ENCODE measurements at places on chromosomes 7 and 10. TPM values are rescaled to one million over a fixed set of nuclear protein-coding genes. Genes with fewer than 3 reads are reported as not detected.

- DNase-seq: no peak
Measured at GRCh38 chr10:7248585-7249164, 162.2 kb downstream of the SFMBT2 start.

GIMAP1 gene
- 5.1 TPM for total RNA-seq

FUOM gene
- 5.2 TPM for total RNA-seq

DNA sequence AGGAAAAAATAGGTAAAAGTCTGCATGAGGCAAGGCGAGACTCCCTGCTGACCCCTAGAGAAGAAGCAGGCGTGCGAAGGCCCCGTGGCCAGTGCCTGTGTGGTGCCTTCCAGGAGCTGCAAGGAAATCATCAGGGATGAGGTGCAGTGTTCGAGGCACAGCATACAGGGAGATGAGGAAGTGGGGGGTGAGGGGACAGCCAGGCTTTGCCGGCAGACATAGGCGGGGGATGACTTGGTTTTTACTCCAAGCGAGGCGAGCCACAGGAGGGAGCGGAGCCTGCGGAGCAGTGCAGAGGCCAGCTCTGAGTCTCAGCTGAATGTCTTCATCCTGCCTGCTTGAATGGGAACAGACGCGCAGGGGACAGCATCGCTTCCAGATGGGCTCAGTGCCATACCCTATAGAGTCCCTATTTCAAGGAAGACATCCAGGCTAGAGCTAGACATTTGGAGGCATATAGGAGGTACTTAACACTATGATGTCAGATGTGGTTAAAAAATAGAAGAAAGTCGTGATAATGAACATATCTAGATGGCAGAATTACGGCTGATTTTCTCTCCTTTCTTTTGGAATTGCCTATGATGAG, 49.5 kb downstream of the TCERG1L start:
- no peak for DNase-seq

- peak; percentile 65 for DNase-seq
Measured at GRCh38 chr7:128859232-128860157, 3.2 kb upstream of the ATP6V1F start.

PHF14 gene
- total RNA-seq: 14.8 TPM

TBL2 gene
- 9.3 TPM for total RNA-seq

- no peak for DNase-seq
Measured at GRCh38 chr10:71239131-71239915, 27.0 kb downstream of the UNC5B start.

ASAH2B gene
- total RNA-seq: 5.3 TPM

LAMB4 gene
- total RNA-seq: not detected

DNA sequence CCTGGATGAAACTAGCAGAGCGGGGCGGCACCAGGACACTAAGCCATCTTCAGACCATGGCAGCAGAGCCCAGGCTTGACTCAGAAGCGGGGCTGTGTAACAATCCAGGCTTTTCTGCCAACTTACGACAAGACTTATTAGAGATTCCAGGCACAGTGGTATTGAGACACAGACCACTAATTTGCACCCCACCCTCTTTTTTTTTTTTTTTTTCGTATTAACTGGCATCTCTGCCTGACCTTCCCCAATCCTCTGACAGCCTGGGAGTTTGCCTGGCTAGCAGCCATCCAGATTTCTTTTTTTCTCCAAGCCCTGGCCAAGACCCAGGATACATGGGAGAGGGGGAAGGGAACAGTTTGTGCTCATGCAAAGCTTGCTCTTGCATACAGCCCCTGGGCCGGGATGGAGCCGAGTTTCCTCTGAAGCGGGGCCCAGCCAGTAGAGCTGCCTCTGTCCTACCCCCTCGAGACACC, 182.4 kb downstream of the PLXNA4 start:
- peak; percentile 53 for DNase-seq

GIMAP4 gene
- total RNA-seq: 36.4 TPM

- DNase-seq: no peak
Measured at GRCh38 chr10:46542567-46543465, 13.6 kb downstream of the GPRIN2 start.

DNA sequence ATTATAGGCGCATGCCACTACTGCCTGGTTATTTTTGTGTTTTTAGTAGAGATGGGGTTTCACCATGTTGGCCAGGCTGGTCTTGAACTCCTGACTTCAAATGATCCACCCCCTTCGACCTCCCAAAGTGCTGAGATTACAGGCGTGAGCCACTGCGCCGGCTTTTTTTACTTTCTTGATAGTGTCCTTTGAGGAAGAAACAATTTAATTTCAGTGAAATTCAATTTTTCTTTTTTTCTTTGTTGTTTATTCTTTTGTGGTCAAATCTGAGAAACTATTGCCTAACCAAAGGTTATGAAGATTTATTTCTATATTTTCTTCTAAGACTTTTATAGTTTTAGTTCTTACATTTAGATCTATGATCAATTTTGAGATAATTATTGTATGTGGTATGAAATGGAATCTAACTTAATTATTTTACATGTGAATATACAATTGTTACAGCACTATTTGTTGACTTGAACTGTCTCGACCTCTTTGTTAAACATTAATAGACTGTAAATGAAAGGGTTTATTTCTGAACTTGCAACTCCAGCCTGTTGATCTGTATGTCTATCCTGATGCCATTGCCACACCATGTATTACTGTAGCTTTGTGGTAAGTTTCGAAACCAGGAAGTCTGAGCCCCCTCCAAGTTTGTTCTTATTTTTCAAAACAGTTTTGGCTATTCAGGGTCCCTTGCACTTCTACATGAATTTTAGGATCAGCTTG, 19.8 kb upstream of the RASSF4 start:
- DNase-seq: no peak

IGFBP1 gene
- total RNA-seq: not detected

- DNase-seq: no peak
Measured at GRCh38 chr7:149736478-149737360, 36.7 kb downstream of the ZNF467 start.

GRCh38 chr7:18770822-18771221, 275.3 kb downstream of the HDAC9 start:
- no peak for DNase-seq

GPR15LG gene
- total RNA-seq: not detected

NPTX2 gene
- 0.72 TPM for total RNA-seq

VIPR2 gene
- total RNA-seq: 21.6 TPM

GRCh38 chr10:25820472-25820871, 113.6 kb upstream of the MYO3A start:
- no peak for DNase-seq

- no peak for DNase-seq
Measured at GRCh38 chr7:2518737-2519118, 846 bp upstream of the LFNG start.

DNA sequence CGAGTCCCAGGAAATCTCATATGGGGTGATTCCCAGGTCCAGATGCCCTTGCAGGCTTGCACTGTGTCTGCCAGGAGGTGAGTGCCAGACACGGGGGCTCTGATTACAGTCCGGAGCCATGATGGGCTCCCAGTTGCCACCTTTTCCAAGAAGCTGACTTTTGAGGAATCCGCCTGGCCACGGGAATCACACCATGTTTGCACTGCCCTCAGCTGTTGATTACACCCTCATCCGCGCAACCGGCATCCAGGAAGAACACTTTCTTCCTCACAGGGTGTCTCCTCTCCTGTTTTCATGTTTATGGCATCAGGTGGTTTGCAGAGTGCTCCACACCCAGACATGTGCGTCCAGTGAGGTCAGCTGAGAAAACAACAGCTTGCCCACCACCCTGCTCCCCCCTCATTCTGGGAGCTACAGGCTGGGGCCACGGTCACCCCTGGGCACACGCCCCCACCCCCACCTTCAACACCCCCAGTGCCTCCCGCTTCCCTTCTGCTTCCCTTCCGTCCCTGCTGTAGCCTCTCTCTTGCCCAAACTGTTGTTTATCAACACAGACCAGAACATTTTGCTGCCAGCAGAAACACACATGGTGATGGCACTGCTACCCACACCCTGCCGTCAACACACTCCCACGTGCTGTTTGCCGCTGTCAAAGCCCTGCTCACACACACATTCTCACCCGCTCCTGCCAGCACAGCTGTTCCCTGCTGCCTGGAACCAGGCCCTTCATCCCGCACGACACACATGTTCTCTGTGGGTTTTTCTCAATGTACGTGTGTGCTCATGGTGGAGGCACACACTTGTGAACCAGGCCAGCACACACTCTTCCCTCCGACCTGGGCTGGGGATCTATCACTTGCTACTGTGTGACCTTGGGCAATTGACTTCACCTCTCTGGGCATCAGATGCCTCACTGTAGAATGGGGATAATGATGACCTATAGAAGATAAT, 35.8 kb downstream of the DDIT4 start:
- DNase-seq: no peak

ACHE gene
- 0.33 TPM for total RNA-seq

- no peak for DNase-seq
Measured at GRCh38 chr7:112877691-112878460, 87.7 kb upstream of the TMEM168 start.

DNA sequence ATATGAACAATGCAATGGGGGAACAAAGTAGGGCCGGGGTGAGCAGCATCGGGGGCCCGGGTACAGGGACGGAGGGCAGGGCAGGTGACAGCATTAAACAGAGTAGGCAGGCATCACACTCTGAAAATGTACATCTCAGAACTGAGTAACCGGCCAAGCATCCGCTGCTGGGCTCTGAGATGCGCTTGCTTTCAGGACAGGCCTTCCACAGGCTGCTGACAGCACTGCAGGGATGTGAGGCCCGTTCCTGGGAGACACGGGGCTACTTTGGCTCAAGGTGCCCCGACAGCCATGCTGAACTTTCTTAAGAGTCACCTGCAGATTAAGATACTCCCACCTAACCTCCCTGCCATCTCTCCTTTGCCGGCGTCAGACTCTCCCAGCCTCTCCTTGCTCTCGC, 64.3 kb upstream of the FGFR2 start:
- no peak for DNase-seq

GRCh38 chr10:58921421-58921855, 255.0 kb upstream of the PHYHIPL start:
- DNase-seq: no peak

DNA sequence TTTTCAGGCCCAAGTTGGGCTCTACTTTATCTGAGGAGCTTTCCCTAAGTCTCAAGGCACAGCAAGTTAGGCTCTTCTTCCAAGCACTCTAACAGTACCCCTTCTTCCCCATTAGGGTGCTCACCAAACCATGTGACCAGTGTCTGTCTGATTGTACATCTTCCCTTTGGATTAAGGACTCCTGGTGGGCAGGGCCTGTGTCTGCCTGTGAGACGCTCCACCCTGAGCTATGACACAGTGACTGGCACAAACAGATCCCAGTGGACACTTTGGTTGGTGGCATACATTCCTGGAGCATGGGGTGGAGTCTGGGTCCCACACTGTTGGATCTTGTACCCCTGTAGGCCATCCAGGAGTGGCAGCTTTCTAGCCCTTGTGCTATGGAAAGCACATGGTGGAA, 23.8 kb downstream of the PLPP4 start:
- no peak for DNase-seq

CC2D2B gene
- 1.8 TPM for total RNA-seq

GRCh38 chr10:108586424-108586823, 1336.9 kb downstream of the XPNPEP1 start:
- DNase-seq: no peak

- no peak for DNase-seq
Measured at GRCh38 chr7:87312215-87312865, 33.1 kb upstream of the CROT start.

PKD2L1 gene
- not detected for total RNA-seq

GRCh38 chr10:124155781-124156435, 62.5 kb upstream of the CHST15 start:
- peak; percentile 48 for DNase-seq

Data from heart right ventricle (tissue), 16 donors.